MG63 (cell line): ENCODE measurements at places on chromosomes 1 and 21.

DNA sequence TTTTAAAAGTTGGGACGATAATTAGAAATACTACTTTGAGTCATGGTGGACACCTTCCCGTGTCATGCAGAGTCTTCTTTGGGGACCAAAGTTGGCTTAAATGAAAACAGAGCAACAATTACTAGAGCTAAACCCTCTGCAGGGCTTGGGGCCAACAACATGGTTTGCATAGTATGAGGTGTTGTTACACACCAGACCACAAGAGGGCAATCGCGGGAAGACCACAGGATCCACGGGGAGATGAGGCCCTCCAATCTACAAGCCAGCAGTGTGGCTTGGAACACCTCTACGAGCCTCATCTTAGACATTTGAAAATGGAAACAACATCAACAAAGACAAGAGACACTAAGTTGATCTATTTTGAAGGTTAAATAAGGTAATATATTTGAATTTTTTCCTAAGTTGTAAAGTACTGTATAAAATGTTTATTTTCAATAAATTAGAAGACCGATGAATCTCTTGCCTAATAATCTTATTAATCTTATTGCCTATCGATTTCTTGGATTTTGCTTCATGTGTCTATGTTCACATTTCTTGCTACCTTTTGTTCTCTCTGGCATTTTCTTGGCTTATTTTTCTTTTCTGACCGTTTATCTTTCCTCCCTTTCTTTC is 8.2 kb upstream of the SMCP start:
- peak; percentile 69 for DNase-seq

- no peak for DNase-seq
Measured at GRCh38 chr21:31316488-31317169, 27.4 kb downstream of the TIAM1 start.

- no peak for DNase-seq
Measured at GRCh38 chr1:184408580-184408979, 21.8 kb downstream of the C1orf21 start.

DNA sequence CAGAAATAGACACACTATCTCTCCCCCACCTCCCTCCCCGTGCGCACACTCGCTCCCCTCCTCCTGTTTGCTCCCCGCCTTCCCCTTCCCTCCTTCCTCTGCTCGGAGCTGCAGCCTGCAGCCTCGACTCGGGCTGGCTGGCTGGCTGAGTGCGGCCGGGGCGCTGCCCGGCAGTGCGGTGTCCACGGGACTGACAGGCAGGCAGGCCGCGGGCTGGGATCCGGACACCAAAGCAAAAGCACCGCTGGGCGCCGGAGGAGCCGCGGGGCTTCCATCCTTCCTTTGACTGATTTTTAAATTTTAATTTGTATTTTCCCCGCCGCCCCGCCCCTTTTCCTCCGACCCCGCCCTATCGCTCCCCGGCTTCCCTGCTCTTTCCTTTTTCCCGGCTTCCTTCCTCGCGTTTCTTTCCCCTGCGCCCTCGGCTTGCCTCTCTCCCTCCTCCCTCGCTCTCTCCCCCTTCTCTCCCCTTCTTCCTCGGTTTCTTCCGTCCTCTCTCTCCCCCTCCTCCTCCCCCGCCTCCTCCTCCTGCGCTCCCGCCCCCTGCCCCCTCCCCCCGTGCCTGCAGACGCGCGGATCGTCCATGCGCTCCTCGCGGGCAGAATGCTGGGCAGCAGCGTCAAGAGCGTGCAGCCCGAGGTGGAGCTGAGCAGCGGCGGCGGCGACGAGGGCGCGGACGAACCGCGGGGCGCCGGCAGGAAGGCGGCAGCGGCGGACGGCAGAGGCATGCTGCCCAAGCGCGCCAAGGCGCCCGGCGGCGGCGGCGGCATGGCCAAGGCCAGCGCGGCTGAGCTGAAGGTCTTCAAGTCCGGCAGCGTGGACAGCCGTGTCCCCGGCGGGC is 109.4 kb downstream of the NAV1 start:
- peak; percentile 84 for DNase-seq

DNA sequence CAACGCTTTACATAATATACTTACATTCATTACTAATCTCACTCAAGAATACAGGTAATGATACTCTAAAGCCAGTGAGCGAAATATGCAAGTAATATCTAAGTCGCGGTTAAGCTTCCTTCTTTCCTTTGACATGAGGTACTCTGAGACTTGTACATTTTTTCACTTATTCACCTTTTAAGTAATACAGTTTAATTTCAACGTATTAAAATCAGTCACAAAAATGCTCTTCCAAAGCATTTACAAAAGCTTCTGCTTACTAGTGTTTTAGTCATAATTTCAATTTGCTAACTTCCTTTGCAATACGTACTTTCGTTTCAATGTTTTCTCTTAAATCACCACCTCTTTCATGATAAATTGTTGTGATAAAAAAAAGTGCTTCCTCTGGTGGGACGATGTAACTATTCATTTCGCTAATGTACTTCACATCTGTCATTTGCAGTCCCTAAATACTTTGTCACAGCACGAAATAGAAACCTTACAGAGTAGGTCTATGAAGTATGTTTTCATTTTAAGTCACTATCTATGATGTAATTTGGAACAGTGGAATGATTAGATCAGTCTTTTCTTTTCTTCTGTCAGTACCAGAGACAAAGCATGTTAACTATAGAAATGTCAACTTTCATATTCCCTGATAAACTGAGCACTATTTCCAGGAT is 34.0 kb upstream of the ADGRL4 start:
- no peak for DNase-seq

GRCh38 chr1:105180789-105181188 is 1431.1 kb downstream of the AMY1C start:
- DNase-seq, result no peak
